Activated CD8-positive, alpha-beta memory T cell treated with anti-CD3 and anti-CD28 coated beads for 48 hours (primary cell): ENCODE measurements at places on chromosomes 5 and 9.

GRCh38 chr5:157915638-157916037 lies 56.7 kb upstream of the CLINT1 start:
- no peak for DNase-seq

DNA sequence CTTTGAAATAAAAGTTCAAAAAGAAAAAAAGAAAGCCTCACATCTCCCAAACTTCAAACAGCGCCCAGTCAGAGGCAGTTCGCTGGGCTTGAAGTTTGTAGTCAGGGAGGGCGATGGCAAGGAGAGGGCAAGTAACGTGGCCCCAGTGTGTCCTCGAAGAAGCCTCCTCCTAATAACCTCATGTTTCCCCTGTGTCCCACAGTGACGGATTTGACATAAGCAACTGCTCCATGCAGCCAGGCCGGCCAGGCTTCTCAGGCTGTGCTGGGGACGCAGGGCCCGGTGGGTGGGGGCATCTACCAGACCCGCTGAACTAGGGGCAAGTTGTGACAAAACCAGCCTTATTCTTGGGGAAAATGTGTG lies 172.2 kb downstream of the ERCC6L2 start:
- DNase-seq = no peak

DNA sequence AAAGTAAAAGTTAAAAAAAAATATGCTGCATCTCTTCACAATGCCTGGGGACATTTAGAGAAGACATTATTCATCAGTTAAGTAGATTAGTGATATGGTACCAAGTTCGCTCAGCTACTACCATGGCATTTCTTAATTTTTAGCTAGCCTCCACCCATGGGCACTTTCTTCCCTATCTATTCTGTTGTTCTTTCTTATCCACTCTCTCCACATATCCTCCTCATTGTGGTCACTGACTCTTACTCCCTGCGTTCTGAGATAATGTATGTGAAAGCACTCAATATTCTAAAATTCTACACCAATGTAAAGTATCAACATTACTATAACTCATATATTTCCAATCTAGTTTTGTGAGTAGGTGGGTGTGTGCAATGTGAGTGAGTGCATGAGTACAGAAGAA lies 609.7 kb upstream of the DAB2 start:
- no peak for DNase-seq

DNA sequence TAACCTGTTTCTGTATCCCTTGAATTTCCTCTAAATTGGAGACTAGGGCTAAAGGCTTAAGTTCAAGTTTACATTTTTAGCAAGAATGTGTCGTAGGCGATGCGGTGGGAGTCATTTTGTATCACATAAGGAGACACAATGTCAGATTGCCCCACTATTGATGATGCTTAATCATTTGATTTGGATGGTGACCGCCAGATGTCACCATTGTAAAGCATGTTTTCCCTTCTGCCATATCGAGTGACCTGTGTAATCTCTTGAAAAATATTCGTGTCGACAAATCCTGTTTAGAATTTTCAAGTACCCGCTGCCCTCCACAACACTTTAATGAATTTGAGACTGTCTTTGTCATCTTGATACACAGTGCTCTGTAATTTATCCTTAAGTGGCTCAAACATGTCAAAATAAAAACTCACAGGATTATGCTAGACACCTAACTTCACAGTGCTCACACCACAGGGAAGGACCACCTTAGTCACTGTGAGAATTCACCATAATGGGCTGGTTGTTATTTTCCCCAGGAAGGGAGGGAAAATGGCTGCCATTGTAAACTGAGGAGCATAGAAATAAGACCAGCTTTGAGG lies 34.5 kb upstream of the SLC46A2 start:
- no peak for DNase-seq

- DNase-seq = no peak
Measured at GRCh38 chr5:79984363-79984762, 6.7 kb downstream of the MTX3 start.

GRCh38 chr5:141669520-141669919 lies 12.5 kb downstream of the ARAP3 start:
- DNase-seq = no peak

- DNase-seq = no peak
Measured at GRCh38 chr5:5419291-5420210, 2.9 kb upstream of the ICE1 start.

DNA sequence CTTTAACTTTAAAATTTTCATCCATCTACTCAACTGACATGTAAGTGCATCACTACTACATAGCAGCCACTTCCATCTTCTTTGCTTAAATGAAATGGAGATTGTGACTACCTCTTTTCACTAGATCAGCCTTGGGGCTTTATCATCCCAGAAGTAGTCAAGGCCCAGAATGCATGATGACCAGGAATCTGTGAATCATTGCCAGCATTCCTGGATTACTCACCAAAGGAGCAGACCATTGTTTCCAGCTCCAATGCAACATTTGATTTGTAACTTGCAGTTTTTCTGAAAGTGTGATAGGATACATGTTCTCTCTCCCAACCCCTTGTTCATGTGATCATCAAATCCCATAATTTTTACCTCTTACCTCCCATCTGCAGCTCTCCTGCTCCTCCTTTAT lies 65.1 kb downstream of the PLPPR1 start:
- DNase-seq = no peak

DNA sequence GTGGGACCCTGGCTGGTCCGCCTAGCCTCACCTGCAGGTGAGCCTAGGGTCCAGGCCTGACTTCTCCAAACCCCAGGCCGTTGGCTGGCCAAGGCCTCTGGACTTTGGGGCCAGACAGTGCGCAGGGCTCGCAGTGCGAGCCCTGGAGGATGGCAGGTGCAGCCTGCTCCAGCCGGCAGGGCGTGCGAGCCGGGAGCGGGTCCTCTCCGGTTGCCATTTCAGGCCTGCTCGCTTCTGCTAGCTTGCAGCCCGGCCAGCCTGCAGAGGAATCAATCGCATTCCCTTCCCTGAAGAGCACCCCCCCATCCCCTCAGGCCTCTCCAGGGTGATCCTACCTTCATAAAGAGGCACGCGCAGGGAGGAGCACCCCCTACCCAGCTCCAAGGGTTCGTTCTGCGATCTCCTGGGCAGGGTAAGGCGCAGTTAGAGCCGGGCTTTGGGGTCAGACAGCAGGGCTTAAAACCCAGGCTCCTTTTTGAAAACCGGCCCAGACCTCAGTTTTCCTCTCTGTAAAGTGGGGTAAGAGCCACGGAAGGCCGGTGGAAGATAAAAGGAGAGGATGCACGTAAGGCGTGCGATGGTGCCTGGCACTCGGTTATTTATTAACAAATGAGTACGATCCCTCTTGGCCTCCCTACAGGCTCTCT lies 6.2 kb downstream of the BARHL1 start:
- DNase-seq = no peak

DNA sequence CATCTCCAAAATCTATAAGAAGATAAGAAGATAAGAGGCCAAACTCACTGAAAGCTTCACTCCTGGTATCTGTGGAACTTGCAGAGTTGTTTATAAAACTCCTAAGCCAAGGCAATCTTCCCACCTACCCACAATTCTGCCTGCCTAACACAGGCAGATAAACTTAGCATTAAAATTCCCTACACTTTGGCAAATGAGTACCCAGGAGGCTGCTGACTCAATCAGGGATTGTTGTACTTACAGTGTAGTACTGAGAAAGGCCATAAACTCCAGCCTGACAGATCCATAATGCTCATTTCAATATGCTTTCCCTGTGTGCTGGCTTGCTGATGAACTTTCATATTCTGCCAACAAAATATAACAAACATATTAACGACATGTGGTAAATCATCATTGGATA lies 725.2 kb downstream of the BRINP1 start:
- no peak for DNase-seq

- no peak for DNase-seq
Measured at GRCh38 chr9:86668488-86668887, 278.8 kb downstream of the GAS1 start.

DNA sequence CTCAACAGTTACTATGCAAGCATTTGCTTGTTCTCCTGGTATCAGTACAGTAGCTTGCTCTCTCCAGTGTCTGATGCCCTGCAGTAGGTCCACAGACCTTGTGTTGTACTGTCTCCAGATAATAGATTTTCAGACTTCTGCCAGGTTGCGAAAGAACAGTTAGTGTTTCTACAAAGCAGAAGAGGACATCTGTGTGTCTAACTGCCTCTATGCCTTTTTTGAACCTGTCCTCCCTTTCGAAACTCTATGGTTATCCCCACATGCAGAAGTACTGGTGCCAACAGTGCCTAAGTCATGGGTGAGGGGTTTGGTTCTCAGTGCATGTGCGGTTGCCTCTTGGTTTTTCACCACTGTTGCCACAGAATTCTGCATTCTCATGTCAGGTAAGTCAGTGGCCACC lies 45.9 kb downstream of the KCNN2 start:
- no peak for DNase-seq

GRCh38 chr5:155129513-155129880 lies 115.9 kb downstream of the KIF4B start:
- DNase-seq = no peak

GRCh38 chr5:126852091-126852571 lies 75.2 kb downstream of the LMNB1 start:
- DNase-seq = no peak

GRCh38 chr5:149941795-149942194 lies 2.8 kb downstream of the PDE6A start:
- DNase-seq = no peak

- no peak for DNase-seq
Measured at GRCh38 chr5:126301056-126301455, 122.2 kb upstream of the GRAMD2B start.

- DNase-seq = no peak
Measured at GRCh38 chr9:130023994-130024596, 18.9 kb downstream of the FNBP1 start.

DNA sequence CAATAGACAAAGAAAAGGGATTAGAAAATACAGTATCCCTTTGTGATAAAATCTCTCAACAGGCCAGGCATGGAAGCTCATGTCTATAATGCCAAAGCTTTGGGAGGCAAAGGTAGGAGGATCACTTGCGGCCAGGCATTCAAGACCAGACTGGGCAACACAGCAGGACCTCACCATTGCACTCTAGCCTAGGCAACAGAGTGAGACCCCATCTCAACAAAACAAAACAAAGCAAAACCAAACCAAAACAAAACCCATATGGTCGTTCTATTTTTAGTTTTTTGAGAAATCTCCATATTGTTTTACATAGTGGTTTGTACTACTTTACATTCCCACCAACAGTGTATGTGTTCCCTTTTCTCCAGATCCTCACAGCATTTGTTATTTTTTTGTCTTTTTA lies 193.0 kb downstream of the KIAA0825 start:
- no peak for DNase-seq

DNA sequence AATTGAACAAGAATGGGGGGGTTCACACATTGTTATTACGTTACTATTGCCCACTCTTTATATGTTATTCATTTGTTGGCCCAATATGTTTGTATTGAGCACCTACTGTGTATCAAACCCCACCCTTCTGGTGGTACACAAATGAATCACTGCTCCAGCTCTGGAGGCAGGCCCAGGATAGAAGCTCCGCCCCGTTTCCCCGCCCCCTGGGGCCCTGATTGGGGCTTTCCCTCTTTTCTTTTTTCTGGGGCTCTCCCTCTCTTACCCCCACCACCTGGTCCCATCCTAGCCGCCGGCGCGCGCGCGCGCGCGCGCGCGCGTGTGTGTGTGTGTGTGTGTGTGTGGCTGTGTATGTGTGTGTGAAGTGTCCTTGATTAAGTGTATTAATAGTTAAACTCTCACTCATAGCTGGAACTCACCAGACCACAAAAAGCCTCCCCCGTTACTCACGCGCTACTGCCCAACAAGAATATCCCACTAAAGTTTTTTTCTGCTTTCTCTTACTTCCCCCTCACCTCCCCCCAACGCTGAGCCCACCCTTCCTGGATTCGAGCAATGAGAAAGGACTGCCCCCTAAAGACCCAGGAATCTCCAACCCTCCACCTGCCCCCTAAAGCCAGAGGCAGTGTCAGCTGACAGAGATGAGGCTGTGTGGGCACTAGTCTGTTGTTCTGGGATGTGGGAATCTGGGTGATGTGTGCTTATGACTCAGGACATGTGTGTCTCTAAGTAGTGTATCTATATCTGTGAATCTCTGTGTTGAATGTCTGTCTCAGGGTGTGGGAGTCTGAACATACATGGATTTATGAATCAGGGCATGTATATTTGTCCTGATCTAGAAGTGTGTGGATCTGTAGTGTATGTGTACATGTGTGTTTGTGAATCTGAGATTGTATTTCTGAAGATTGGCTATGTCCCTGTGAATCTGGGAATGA lies 4.0 kb downstream of the CXXC5 start:
- DNase-seq = no peak

GRCh38 chr9:79799691-79800335 lies 228.0 kb downstream of the TLE4 start:
- DNase-seq = no peak

- no peak for DNase-seq
Measured at GRCh38 chr5:127650022-127650421, 1.1 kb downstream of the CTXN3 start.

DNA sequence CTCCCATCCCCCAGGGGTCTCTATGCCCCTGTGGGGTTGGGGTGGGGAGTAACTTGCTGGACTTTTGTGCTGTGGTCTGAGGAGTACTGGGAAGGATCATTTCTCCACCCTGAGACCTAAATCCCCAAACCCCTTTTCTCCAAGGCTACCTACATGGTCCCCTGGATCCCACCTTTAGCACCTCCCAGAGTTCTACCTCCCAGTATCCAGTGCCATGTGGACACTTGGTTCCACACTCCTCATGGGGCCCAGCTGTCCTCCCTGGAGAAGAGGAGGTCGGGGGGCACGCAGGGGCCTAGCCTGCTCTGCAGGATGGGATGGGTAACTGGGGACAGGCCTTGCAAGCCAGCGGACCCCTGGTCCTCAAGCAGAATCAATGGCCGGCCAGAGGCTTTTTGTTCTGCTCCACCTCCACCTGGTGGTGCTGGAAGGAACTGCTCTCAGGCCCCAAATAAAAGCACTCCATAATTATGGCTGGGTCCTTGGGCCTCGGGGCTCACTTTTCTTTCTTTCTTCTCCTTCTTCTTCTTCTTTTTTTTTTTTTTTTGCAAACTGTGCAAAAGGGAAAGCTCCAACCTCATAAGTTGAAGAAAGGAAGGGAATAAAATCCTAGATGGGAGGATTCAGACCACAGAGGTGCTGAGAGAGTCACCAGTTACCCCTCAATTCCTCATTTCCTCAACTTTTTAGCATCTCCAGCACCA lies 68.4 kb downstream of the PSD2 start:
- DNase-seq = no peak

DNA sequence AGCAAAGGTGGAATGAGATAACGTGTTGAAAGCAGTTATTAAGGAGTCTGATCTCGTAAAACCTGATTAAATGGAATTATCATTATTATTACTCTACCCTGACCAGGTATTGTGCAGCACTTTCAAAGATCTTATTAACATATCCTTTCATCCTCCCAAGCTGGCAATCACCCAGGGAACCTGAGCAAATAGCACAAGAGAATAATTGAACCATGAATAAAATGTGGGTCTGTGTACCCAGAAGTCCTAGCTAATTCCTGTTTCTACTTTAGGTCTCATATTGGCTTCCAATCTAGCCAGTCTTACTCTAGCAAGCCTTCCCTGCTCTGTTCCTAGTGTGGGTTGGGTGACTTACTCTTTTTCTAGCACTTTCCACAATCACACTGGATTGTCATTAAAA lies 162.2 kb upstream of the STK32A start:
- no peak for DNase-seq

- DNase-seq = no peak
Measured at GRCh38 chr5:30156156-30156555, 1037.3 kb upstream of the CDH6 start.
